ENCODE measurements at places on chromosomes 4 and X. TPM values are rescaled to one million over a fixed set of nuclear protein-coding genes. Genes with fewer than 3 reads are reported as not detected.

DNA sequence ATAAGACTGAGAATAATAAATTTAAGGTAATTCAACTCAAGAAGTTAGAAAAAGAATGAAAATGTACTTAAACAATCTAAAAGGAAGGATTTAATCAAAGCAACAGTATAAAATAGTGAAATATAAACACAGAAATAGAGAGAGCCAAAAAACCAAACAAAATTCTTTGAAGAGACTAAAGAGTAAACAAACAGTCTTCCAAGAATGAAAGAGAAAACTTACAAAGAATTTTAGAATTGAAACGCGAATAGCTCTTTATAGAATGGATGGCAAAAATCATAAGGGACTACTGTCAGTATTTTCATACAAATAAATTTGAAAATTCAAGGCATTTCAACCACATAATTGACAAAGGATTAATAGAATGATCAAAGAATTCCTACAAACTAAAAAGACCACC, 41.7 kb downstream of the VEGFC start:
- DNase-seq, result no peak
- H3K4me1 ChIP-seq, result no peaks in the 10 kb centered on the region
- H3K27ac ChIP-seq, result no peak overlapping the region
- no peak overlapping the region for H3K4me3 ChIP-seq

- DNase-seq, result no peak
- no peak overlapping the region for H3K4me3 ChIP-seq
- no peaks in the 10 kb centered on the region for H3K4me1 ChIP-seq
- H3K27ac ChIP-seq, result no peak overlapping the region
- no peaks in the 10 kb centered on the region for H3K27me3 ChIP-seq
Measured at GRCh38 chrX:21926527-21927278, 13.8 kb upstream of the SMS start.

DNA sequence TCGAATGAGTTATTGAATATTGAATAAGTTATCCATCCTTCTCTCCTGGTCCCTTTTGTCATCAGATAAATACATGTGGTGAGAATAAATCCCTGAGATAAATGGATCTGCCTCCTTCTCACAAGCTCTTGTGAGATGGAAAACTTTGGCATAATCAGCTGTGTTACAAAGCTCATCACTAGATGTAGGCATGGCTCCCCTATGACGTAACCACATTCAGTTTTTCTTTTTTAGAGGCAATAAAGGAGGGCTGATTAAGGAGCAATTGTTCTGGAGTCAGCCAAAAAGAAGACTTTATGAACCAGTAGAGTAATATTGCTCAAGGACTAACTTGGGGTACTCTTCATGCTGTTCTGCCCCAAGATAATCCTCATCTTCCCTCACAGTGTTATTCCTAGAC, 90.5 kb upstream of the GATB start:
- no peaks in the 10 kb centered on the region for H3K36me3 ChIP-seq
- H3K4me3 ChIP-seq, result no peak overlapping the region
- no peaks in the 10 kb centered on the region for H3K27me3 ChIP-seq
- H3K27ac ChIP-seq, result no peak overlapping the region

DNA sequence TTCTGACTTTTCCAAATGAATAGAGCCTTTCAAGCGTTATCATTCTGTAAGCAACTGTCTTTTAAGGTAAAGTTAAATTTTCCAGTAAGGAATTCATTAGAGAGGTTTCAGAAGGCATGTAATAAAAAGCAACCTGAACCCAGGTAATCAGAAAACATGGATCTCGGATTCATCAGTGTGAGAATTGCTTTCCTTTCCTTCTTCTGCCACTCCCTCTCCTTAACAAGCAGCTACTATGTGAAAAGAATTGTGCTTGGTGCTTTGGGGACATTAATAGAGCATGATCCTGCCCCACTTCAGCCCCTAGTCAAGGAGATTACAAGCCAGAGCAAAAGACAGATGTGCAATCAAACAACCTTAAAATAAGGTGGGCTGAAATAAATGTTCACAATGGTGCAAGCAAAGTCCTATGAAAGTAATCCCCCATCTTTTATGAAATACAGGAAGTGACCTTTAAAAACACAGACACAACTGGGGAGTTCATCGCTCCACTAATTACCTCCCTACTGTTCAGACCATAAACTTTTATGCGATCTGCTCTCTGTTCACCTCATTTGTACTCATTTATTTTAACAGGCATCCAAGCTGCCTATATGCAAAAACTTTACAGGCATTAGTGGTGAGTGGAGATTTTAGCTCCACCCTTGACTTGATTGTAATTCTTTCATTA, 122.9 kb upstream of the RASGEF1B start:
- DNase-seq, result no peak
- no peaks in the 10 kb centered on the region for H3K36me3 ChIP-seq
- H3K27me3 ChIP-seq, result no peaks in the 10 kb centered on the region
- H3K27ac ChIP-seq, result no peak overlapping the region
- no peaks in the 10 kb centered on the region for H3K4me1 ChIP-seq
- no peak overlapping the region for H3K4me3 ChIP-seq

GRCh38 chrX:152074163-152074562, 64.2 kb downstream of the MAGEA10 start:
- H3K36me3 ChIP-seq, result no peaks in the 10 kb centered on the region
- no peak for DNase-seq
- no peaks in the 10 kb centered on the region for H3K27me3 ChIP-seq

DNA sequence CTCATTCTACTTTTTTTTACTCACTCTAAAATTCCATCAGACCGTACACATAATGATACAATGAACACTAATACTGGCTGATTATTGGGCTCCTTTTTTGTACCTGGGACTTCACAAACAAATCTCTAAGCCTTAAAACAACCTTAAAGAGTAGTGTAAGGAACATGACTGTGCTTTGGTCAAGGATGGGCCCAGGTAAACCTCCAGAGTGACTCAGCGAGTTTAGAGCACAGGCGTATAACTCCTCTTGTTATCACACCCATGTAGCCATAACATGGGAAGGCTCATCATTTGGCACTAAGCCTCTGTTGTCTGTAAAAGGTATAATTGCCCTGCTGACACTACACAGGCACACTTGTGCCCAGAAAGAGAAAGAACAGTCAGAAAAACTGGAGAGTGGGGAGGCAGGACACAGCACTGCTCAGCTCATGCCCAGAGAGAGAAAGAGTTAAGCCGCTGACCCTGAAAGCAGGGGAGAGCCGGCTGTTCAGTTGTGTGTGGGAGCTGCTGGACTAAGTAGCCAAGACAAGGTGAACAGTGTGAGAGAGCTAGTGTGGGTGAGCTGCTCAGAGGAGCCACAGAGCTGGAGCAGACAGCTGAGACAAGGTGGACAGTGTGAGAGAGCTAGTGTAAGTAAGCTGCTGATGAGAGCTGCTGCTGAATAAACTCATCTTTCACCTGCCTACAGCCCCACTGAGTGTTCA, 319.6 kb upstream of the BMP3 start:
- H3K4me3 ChIP-seq, result no peak overlapping the region
- no peak overlapping the region for H3K27ac ChIP-seq
- DNase-seq, result no peak
- H3K4me1 ChIP-seq, result no peaks in the 10 kb centered on the region
- no peaks in the 10 kb centered on the region for H3K27me3 ChIP-seq
- H3K36me3 ChIP-seq, result no peaks in the 10 kb centered on the region

DNA sequence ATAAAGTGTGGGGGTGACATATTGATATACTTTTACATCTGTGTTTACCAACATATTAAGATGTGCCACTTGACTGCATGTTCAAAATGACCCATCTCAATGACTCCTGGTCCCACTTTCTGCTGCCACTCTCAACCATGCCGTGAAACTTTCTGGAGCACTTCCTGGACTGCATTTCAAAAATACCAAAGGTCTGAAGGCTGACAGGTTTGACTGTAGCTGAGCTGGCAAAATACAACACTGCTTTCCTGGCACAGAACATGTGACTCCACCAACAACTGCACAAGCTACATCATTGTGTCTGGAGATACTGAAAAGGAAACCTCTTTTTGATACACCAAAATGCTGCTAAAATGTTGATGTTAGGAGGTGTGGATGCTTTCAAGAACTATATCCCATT, 184.8 kb downstream of the UNC5C start:
- no peak overlapping the region for H3K4me3 ChIP-seq
- H3K4me1 ChIP-seq, result no peaks in the 10 kb centered on the region
- no peak overlapping the region for H3K27ac ChIP-seq
- no peaks in the 10 kb centered on the region for H3K36me3 ChIP-seq
- H3K27me3 ChIP-seq, result no peaks in the 10 kb centered on the region
- DNase-seq, result no peak

GRCh38 chrX:123920105-123920785, 41.3 kb upstream of the STAG2 start:
- no peaks in the 10 kb centered on the region for H3K36me3 ChIP-seq
- no peaks in the 10 kb centered on the region for H3K4me1 ChIP-seq
- H3K27me3 ChIP-seq, result no peaks in the 10 kb centered on the region
- DNase-seq, result no peak
- H3K27ac ChIP-seq, result no peak overlapping the region

Gene C4orf51
- not detected for polyA plus RNA-seq

Gene ARL13A
- polyA plus RNA-seq, result not detected

Gene GPR82
- 0.26 TPM for polyA plus RNA-seq

Measured in naive thymus-derived CD4-positive, alpha-beta T cell (primary cell).